ENCODE measurements at places on chromosomes 11 and 22. TPM values are rescaled to one million over a fixed set of nuclear protein-coding genes. Genes with fewer than 3 reads are reported as not detected.

DNA sequence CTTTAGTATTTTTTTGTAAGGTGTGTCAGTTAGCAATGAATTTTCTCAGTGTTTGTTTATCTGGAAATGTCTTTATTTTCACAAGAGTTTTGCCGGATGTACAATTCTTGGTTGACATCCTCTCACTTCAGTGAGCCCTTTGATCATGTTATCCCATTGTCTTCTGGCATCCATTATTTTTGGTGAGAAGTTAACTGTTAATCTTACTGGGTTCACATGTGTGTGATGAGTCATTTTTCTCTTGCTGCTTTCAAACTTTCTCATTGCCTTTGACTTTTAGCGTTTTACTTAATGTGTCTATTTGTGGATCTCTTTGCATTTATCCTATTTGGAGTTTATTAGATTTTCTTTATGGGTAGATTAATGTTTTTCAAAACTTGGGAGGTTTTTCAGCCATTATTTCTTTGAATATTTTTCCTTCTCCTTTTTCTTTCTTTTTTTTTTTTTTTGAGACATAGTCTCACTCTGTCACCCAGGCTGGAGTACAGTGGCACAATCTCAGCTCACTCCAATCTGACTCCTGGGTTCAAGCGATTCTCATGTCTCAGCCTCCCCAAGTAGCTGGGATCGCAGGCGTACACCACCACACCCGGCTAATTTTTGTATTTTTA, 100.5 kb upstream of the RRM1 start:
- no peaks in the 10 kb centered on the region for H3K36me3 ChIP-seq
- H3K4me1 ChIP-seq = peaks cover 4% of the 10 kb centered on the region

The SLC7A4 gene
- total RNA-seq = 0.13 TPM

DNA sequence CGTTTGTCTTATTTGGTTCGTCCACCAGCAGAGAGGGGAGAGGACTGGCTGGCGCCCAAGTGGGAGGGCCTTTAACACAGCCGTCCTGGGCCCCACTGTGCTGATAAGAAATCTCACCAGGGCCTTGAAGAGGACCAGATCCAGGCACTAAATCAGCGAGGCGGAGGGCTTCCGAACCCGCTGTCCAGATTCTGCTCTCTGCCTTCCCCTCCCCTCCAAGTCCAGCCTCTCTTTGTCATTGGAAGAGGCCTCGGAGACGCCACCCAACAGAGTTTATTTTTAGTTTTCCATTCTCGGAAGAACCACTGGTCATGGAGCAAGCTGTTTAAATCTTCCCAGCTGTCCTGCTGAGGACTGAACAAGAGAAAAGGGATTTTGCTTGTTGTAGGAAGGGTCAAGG, 9.3 kb upstream of the FXYD6 start:
- no peaks in the 10 kb centered on the region for H3K36me3 ChIP-seq
- peak overlapping the region; percentile 95 for H3K27ac ChIP-seq

DNA sequence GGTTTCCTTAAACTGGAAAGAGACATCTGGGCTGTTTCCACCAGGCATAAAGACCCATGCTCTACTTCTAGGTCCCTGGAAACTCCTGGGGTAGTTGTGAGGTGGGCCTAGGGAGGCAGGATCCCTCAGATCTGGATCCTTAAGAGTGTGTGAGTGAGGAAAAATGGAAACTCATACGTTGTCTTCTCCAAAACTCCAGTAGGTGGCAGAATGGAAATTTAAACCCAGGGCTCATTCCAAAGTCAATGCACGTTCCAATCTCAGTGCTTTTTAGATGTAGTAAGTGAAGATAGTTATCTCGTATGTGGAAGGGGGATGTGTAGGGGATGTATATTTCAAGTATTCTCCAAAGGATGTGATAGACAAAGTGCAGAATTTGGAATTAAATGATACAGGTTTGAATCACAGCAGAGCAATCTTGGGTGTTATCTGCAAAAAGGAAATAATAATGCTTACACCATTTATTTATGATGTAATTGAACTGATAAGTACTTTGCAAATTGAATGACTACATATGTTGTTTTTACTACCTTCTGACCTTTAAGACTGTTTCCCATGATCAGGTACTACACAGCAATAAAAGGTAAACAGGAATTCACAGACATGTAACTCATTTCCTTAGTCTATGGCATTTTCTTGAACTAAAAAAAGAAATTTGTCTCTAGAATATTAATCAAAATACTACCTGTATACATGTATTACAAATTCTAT, 13.1 kb upstream of the MMP1 start:
- no peak overlapping the region for H3K27ac ChIP-seq
- no peaks in the 10 kb centered on the region for H3K4me1 ChIP-seq
- peaks cover 3% of the 10 kb centered on the region for H3K27me3 ChIP-seq
- no peak for DNase-seq
- H3K4me3 ChIP-seq = no peak overlapping the region

DNA sequence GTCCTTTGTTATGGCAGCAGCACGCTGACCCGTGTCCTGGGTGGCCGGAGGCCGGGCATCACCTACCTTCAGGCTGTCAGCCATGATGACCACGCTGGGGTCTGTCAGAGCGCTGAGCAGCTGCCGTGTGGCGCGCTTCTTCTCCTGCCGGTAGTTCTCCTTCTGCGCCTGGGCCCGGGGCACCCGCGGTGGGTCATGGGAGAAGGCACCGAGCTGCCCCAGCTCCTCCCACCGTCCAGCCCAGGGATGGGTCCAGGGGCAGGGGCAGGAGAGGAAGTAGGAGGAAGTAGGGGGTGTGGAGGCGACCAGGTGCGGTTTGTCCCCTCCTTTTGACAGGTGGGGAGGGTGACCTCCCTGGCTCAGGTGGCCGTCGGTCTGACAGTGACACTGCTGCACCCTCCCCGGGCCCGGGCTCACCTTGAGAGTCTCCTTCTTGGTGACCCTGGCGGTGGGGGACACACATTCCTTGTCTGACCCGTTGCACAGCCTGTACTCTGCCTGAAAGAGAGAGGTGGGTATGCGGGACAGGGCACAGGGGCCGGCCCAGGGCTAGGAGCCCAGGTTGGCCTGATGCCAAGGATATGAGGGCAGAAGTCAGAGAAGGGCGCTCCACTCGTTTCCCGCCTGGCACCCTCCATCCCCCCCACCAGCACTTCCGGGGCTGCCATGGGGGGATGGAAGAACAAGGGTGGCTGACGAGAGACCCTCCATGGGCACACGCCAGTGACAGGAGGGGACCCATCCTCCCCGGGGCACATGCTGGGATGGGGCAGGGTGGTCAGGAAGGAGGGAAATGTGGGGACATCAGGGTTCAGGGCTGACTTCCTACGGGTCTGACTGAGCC, 43.0 kb downstream of the OSBPL5 start:
- H3K4me1 ChIP-seq = peaks cover 9% of the 10 kb centered on the region
- peaks cover 64% of the 10 kb centered on the region for H3K36me3 ChIP-seq
- no peak for DNase-seq
- no peaks in the 10 kb centered on the region for H3K27me3 ChIP-seq
- no peak overlapping the region for H3K4me3 ChIP-seq
- H3K27ac ChIP-seq = no peak overlapping the region

DNA sequence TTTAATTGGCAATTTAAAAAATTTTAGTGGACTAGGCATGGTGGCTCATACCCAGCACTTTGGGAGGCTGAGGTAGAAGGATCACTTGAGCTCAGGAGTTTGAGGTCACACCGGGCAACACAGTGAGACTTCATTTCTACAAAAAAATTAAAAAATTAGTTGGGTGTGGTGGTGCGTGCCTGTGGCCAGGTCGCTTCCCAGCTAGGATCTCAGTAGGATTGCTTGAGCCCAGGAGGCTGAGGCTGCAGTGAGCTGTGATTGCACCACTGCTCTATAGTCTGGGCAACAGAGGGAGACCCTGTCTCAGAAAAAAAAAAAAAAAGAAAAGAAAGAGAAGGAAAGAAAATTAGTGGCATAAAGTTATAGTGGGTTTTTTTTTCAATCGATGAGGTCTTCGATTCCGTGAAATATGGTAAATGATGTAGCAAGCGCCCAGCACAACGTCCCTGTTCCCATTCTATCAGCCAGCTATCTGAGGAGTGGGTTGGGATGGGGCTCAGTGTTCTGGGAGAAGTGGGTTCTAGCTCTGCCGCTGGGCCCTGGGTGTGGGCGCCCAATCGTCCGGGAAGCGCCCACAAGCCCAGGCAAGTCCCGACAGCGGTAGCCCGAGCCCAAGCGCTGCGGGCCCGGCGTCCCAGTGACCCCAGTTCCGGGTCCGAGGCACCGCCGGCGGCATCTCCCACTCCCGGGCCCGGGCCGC, 1.4 kb downstream of the FOSL1 start:
- peaks cover 69% of the 10 kb centered on the region for H3K27me3 ChIP-seq
- no peaks in the 10 kb centered on the region for H3K36me3 ChIP-seq
- H3K27ac ChIP-seq = no peak overlapping the region
- H3K4me3 ChIP-seq = no peak overlapping the region

The SMC1B gene
- total RNA-seq = 0.04 TPM

DNA sequence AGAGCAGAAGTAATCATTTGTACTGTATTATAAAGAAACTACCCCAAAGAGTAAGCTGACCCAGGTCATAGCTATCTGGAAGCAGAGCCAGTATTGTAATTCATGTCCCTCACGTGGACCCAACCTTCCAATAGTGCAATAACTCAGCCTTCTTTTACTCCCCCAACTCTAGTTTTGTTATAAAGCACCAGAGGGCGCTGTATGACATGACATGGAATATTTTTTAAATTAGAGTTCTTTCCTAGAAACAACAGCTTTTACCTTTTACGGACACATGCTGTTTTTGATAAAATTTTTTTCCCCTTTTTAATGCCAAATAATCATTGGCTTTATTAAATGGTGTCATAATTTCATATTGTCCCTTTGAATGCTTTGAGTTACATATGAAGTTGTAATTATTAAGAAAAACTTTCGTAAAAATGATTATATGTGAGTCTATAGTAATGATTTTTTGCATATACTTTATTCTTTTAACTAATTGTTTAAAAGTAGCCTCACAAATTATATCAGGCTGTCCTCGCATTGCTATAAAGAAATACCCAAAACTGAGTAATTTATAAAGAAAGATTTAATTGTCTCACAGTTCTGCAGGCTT, 76.9 kb downstream of the DKK3 start:
- no peak overlapping the region for H3K27ac ChIP-seq
- no peak overlapping the region for H3K4me3 ChIP-seq
- DNase-seq = peak; percentile 75
- H3K4me1 ChIP-seq = no peaks in the 10 kb centered on the region
- H3K36me3 ChIP-seq = peaks cover 19% of the 10 kb centered on the region
- no peaks in the 10 kb centered on the region for H3K27me3 ChIP-seq
